ENCODE measurements at places on chromosomes 1 and 21.
A peak's percentile ranks its signal among the peaks of the same experiment; 100 is the strongest.

DNA sequence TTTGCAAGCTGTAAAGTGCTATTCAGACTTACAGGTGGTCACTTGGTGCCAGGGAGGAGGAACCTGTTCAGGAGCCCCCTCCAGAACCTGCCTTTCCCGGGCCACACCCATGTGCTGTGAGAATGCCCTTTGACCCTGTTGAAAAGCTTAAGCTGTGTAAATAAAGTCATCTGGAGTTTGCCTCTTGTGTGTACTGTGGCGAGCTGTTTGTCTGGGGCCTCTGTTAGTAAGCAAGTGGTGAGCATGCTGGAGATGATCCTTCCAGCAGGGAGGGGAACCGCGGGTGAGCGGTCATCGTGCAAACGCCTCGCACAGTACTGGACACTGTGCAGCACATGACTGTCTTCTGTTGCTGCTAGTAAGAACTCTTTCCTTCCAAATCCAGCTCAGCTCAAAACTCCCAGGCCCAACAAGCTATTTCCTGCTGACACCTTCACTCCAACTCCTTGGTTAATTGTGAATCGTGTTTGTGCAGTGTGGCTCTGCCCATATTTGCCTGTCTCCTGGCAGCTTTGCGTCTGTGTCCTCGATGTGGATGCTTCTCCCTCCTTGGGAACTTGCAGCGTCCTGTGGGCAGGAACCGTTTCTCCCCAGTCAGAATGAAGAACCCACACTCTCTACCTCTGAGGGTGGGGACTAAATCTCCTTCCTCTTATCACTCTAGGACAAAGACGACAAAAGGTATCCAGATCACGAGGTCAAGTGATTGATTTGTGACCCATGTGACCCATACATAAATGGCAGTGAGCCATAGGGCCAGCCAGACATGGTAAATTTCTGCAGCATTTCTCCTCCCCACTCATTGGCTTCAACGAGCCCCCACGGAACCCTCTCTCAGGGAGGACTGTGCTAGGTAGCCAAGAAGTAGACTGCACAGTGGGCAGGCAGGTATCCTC lies 13.9 kb upstream of the BTG2 start:
- DNase-seq = peak; percentile 90

GRCh38 chr1:96596226-96596922 lies 125.2 kb upstream of the PTBP2 start:
- peak; percentile 31 for DNase-seq

DNA sequence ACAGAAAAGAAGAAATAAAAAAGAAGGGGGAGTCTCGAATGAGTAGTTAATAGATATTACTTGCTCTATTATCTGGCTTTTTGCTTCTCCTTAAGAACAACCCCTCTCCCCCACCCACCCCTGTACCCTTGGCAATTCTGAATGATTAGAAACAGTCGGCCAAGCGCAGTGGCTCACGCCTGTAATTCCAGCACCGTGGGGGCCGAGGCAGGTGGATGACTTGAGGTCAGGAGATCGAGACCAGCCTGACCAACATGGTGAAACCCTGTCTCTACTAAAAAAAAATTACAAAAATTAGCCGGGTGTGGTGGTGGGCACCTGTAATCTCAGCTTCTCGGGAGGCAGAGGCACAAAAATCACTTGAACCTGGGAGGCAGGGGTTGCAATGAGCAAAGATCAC lies 42.7 kb downstream of the GATAD2B start:
- no peak for DNase-seq

- DNase-seq = no peak
These were observed 95.9 kb downstream of the CAMTA1 start for GRCh38 chr1:6880951-6881690.

DNA sequence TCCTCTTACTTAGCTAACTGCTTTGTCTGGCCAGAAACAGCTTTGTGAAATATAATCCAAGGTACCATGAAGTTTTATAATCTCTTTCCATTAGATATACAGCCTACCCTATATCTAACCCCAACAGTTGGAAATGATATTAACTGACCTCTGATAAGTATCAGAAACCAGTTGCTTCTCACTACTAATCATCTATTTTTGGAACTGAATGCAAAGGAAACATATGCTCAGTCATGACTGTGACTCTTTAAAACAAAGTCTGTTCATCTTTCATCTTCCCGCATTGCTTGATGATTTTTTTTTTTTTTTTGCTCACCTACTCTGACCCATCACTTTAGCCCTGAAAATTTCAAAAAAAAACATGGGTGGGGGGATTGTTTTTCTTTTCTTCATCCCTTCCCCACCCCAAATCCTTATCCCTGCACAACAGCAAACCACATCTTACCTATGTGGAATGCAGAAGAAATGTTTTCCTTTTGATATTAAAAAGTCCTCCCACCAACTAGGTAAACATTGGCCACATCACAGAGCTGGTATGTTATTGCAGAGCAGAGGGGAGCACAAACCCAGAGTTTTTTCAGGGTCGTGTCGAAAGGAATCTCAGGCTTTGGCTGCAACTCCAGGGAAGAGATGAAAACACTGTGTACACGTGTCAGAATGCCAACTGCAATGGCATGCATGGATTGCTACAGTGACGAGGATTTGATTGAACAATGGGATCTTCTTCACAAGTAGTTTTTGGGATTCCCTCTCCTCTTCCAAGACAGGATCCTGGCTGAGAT lies 137.3 kb downstream of the SLC30A10 start:
- no peak for DNase-seq

DNA sequence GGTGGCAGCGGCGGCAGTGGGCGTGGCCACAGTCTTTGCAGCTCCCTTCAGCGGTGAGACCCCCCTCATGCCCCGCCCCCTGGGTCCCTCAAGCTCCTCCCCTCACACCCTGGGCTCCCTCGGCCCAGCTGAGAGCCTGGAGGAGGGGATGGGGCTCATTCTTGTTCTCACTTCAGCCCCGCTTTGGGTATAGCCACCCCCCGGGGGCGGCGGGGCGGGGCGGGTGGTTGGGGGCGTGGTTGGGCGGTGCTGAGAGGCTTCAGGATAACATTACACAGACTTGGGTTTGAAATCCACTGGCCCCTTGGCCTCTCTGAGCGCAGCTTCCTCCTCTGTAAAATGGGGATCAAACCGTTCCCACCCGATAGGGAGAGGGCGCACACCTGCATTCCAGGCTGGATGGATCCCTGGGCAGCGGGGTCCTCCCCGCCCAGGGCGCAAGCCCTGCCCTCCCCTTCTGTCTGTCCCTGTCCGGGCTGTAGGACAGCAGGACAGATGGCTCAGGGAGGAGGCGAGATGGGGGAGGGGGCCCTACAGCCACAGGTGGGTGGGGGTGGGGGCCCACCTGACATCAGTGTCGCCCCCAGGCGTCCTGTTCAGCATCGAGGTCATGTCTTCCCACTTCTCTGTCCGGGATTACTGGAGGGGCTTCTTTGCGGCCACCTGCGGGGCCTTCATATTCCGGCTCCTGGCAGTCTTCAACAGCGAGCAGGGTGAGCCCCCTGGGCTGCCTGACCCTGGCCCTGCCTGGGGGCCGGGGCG lies 5.1 kb downstream of the CLCNKA start:
- peak; percentile 56 for DNase-seq

DNA sequence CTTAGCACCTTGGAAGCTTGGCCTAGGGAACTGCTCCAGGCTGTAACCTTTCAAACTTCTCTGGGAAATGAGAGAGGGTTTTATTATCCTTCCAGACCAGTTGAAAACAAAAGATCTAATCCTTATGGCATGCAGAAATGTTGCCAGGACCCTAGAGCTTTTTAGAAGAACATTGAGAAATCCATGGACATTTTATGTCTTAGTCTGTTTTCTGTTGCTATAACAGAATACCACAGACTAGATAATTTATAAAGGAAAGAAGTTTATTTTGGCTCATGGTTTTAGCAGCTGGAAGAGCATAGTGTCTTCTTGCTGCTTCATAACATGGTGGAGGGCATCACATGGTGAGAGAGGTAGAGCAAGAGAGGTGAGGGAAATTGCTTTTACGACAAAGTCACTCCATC lies 25.8 kb downstream of the OSBPL9 start:
- no peak for DNase-seq

GRCh38 chr21:42296501-42296900 lies 18.7 kb downstream of the TFF3 start:
- DNase-seq = no peak

GRCh38 chr1:206581571-206581981 lies 30.7 kb downstream of the EIF2D start:
- DNase-seq = peak; percentile 45

GRCh38 chr1:94925004-94925403 lies 1.9 kb downstream of the CNN3 start:
- peak; percentile 16 for DNase-seq

GRCh38 chr1:32172621-32173245 lies 6.7 kb upstream of the TXLNA start:
- DNase-seq = no peak

DNA sequence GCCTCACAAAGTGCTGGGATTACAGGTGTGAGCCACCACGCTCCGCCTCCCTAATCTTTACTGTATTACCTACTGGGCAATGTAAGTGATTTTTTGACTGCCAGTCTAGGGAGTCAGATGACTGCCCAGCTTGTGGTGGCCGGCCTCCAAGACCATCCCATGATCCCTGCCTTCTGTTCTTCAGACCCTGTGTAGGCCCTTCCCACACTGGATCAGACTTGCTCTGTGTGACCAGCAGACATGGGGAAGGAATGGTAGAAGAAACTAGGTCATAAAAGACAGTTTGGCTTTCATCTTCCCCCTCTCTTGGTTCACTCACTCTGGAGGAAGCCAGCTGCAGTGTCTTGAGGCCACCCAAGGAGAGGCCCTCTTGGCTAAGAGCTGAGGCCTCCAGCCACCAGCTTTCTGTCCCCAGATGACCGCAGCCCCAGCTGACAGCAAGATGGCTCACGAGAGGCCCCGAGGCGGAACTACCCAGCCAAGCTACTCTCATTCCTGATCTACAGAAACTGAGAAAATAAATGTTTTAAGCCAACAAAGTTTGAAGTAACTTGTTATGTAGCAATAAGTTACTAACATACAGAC lies 14.5 kb upstream of the CBR3 start:
- no peak for DNase-seq

GRCh38 chr1:162914601-162915000 lies 53.6 kb upstream of the CCDC190 start:
- DNase-seq = no peak

DNA sequence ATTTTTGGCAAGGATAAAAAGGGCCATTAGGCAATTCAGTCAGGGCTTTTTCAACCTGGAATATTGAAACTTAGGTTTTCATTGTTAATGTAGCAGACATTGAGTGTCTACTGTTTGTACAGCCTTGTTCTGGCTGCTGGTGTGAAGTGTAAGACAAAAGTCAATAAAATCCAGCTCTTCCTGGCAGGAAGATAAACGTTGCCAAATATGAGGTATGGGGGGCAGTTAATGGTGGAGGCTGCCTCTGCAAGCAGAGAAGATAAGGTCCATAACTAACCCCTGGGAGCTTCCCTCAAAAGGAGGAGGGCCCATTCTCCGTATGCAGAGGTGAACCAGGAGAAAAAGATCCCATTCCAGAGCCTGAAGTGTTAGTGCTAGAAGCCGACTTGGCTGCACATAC lies 19.5 kb upstream of the SHE start:
- peak; percentile 9 for DNase-seq

- no peak for DNase-seq
These were observed 53.3 kb upstream of the ERO1B start for GRCh38 chr1:236334893-236335545.

DNA sequence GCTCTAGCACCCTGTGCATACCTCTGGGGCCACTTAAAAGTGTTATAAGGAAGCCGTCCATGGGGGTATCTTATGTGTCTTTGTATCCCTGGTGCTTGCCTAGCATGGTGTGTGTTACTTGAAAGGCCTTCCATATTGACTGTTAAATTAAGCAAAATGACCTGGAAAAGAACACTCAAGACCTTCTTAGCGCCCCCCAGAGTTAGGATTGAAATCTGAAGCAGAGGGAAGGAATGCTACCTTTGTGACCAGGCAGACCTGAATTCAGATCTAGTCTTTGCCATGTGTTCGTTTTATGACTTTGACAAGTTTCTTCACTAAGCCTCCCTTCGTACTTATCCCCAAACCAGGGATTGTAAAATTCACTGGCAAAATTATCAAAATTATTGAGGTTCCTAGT lies 59.9 kb downstream of the SLC22A15 start:
- peak; percentile 7 for DNase-seq

DNA sequence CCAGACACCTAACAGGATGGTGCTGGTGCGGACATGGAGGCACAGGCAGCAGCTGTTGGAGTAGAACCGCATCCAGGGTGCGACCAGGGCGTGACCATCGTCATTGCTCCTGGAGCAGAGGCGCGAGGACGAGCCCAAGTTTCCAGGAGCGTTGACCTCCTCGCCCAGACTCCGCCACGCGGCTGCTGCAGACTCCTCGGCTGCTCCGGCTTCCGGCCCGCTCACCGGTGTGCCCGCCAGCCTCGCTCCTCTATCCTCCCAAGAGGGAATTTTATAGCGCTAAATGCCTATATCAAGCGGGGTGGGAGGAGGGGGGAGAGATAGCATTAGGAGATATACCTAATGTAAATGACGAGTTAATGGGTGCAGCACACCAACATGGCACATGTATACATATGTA lies 5.3 kb upstream of the S100A12 start:
- DNase-seq = no peak

DNA sequence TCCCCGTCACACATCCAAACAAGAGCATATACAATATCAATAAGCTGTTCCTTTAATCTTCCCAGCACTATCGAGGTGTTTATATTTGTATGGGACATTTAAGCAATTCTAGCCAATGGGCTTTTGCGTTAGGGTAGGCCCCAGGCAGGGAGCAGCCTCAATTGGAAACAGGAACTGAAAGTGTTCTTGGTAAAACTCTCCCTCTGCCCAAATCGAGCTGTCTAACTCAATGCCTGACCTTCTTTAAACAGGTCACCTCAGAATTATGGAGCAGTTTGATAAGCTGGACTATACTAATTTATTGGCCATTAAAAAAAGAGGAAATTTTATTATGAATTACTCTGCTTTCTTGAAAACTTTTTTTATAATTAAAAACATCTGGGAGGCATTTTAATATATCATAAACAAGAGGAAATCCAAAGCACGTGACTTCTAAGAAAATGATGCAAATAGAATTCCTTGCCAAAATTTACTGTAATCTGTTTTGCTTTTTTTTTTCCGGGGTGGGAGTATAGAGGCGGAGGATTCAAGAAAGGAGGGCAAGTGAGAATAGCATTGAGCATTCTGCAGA lies 498.1 kb downstream of the LMO4 start:
- no peak for DNase-seq

DNA sequence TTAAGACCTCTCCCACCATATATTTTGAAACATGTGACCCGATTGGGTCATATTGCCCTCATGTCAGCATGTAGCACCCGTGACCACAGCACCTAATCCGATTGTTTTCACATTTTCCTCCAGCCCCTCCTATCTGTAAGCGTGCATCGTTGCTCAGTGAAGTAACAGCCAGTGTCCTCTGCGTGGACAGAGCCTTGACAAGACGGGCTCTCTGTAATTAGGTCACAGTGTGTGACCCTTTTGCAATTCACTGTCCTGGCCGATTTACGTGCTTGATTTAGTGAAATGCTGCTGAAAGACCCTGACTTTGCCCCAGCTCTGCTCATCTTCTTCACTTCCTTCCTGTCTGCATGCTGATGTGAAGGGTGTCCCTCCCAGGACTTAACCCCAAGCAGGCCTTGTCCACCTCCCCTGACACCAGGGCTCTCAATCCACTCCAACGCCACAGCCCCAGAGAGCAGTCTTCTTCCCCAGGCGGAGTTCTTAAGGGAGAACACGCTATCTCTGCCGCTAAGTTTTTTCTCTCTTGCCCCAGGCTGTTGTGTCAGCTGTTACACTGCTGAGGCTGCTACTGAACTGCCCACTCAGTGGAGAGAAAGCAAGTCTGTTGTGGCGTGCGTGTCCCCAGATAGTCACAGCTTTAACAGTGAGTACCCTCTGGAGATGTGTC lies 19.4 kb downstream of the URB2 start:
- DNase-seq = no peak

GRCh38 chr1:242412921-242413320 lies 111.6 kb downstream of the PLD5 start:
- DNase-seq = no peak

All from NCI-H69 (cell line).